ENCODE measurements at places on chromosomes 7 and 10. TPM values are rescaled to one million over a fixed set of nuclear protein-coding genes. Genes with fewer than 3 reads are reported as not detected.

ZNF503 gene
- total RNA-seq, result 110 TPM

PLAC9 gene
- not detected for total RNA-seq

PDE6C gene
- not detected for total RNA-seq

MEIG1 gene
- not detected for total RNA-seq

MMP21 gene
- not detected for total RNA-seq

KRIT1 gene
- 73.4 TPM for total RNA-seq

Data from cardiac muscle cell (in vitro differentiated cells and primary cell).